ENCODE measurements at places on chromosomes 7 and 10.

- no peak for DNase-seq
Observed at GRCh38 chr7:21969822-21970221, 24.1 kb upstream of the CDCA7L start.

GRCh38 chr7:22622116-22622785 lies 104.7 kb upstream of the IL6 start:
- no peak for DNase-seq

DNA sequence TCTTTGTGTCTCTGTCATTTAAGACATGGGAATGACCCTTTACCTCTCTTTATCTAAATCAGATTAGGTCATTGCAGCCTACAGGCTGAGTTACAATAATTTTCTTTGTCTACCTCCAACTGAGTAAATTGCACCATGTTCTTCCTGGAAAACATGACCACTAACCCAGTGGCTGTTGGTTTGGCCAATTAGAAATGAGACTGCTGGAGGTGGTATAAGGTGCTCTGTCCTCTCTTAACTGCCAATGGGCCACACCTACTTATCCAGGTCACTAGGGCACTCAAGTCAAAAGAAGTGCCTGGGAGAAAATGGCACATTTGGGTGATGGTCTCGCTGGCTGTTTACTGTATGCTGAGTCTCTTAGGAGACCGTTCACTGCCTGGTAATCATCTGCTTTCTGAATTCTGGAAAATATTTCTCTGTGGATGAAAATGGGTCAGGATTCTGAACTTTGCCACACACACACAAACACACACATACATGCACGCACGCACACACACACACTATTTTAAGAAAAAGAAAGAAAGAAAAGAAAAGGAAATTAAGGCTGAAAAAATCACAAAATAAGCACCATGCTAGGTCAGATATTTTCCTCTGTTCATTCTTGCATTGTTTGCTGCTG lies 16.4 kb downstream of the STAMBPL1 start:
- DNase-seq: no peak

DNA sequence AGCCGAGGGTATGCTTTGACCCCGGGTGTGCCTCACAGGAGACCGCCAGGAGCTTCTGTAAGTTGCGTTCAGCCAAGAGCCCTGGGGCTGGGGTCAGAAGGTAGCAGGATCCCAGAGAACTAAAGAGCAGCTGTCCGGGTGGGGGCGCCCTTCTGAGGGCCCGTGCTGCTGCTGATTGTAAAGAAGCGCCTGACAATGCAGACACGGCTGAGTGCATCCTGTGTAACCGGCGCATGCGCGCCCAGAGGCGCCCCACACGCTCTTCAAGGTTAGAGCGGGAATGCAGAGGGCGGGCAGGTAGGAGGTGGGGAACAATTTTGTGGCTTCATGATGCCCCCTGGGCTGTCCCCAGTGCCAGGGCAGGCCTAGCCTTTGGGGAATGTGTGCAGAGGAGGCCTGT lies 210.2 kb upstream of the CTBP2 start:
- DNase-seq: no peak

- DNase-seq: no peak
Observed at GRCh38 chr10:124917428-124918190, 24.3 kb upstream of the ZRANB1 start.

- no peak for DNase-seq
Observed at GRCh38 chr10:119401671-119402395, 140.7 kb downstream of the RGS10 start.

GRCh38 chr10:121324678-121325213 lies 273.5 kb downstream of the FGFR2 start:
- no peak for DNase-seq

GRCh38 chr7:86733783-86734182 lies 90.1 kb downstream of the GRM3 start:
- DNase-seq: no peak

- no peak for DNase-seq
Observed at GRCh38 chr7:76333511-76334101, 25.2 kb downstream of the YWHAG start.

DNA sequence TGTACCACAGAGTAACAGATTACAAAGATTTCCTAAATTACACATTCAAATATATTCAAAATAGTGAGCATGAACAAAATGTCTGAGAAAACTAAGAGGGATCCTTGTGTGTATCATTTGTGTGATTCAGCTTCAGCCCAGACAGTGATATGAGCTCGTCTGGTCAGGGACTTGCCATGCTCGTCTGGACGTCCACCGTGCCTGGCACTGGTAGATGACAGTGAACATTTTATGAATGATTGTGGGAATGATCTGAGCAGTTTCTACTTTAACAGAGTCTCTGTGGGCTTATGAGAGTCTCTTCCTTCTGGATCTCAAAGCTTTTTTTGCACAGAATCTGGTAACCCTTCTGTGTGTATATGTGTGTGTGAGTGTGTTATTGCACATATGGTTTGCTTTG lies 34.2 kb upstream of the ANKRD2 start:
- DNase-seq: no peak

- no peak for DNase-seq
Observed at GRCh38 chr7:139245401-139245800, 14.4 kb downstream of the UBN2 start.

DNA sequence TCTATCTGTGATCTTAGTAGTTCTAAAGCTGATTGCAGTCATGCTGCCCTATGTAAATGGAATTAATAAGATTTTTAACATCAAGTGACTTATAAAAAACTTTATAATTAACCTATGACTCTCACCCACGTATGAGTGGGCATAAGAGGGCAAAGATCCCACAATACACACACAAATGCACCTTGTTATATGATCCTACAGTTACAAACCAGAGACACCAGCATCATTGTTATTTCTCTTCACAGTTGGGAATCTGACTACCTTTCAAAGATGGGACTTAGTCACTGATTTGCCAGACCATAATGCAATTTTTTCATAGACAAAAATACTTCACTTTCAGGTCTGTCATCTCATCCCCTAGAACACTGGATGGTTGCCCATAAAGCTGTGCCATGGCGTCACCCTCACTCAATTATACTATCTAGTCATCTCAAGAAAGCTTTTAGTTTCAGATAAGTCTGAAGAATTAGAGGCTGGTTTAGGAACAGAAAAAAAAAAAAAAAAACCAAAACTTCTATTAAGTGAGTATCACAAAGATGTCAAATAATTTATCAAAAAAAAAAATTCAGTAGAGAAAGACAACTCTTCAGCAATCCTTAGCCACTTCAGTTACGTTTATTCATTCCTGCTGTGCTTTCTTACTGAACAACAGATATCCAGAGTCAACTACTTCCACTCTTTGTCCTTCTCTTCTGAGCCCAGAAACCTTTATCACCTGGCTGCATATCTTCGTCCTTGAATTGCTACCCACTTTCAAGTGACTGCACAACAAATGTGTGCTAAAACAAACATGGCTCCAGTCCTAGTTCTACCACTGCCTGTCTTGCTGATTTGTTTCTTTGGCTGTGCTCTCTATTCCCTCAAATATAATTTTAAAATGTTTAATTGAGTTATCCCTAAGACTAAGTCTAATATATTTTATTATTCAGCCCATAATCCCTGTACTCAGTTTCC lies 175.0 kb upstream of the CHRM2 start:
- no peak for DNase-seq

GRCh38 chr7:92925876-92926696 lies 89.7 kb upstream of the CDK6 start:
- DNase-seq: no peak

DNA sequence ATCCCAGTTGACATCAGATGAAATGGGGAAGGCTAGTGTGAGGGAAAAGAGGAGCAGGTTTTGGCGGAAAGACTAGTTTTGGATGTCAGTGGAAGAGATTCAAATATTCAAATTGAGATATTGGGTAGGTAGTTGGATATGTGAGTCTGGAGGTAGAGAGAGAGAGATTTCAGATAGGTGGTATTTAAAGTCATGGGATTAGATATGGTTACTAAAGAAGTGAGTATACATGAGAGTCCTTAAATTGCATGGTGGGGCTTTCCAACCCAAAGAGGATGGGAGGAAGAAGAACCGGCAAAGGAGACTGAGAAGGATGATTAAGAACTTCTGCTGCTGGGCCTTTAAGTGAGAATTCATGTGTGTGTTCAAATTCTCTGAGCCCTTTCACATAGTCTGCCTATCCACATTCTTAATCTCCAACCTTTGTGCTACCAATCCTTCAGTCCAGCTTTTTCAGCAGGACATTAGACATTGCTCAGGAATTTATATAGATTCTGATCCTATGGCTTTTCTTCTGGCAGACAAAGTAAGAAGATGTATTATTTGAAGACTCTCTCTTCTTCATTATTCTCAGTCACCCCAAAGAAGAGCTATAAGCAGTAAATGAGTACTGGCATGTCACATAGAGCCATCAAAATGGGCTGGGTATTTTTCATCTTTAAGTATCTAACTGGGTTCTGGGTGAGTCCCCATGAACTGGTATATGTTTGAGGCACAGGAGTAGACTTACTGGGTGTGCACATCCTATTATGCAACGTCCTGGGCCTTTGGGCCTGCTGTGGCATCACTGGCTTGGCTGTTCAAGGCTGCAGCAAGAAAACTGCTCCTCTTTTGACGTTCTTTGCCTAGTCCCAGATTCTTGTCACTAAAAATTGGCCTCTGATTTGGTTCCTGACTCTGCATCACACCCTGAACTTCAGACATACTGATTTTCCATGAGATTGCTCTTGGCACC lies 33.6 kb downstream of the ST7 start:
- no peak for DNase-seq

GRCh38 chr7:82548141-82548688 lies 104.6 kb upstream of the CACNA2D1 start:
- no peak for DNase-seq

- DNase-seq: no peak
Observed at GRCh38 chr7:70017357-70017756, 419.1 kb downstream of the AUTS2 start.

- no peak for DNase-seq
Observed at GRCh38 chr10:12803776-12804175, 197.7 kb downstream of the CCDC3 start.

DNA sequence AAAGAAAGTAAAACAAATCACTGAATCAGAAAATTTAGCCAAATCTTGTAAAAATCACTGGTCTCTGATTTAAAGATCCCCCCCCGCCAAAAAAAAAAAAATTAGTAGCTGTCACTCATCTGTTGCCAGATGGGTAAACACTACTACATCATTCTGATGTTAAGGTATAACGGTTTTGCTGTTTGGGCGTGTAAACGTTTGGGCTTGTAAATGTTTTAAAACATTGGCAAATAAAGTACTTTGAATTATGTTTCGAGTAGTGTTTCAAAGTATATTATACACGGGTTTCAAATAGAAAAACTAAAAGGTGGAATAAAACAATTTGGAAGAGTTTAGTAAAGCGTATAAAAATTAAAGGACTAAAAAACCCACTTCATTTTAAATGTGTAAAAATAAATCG lies 1.5 kb downstream of the TMEM229A start:
- no peak for DNase-seq
